ENCODE measurements at places on chromosomes 6 and 20.

DNA sequence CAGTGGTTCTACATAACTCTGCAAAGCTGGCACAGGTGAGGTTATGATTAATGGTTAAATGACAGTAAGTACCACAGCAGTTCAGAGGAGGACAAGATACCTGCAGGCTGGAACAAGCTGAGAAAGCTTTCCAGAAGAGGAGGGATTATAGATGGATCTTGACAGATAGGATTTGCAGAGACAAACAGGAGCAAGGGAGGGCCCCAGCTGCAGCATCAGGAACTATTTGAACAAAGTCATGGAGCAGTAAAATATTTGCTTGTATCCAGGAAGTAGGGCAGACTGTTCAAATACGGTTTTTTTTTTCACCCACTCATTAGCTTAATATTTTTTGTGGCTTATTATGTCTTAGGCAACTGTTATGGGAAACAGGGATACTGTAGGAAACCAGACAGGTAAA, 144.4 kb upstream of the MAN1A1 start:
- H3K27ac ChIP-seq: no peak overlapping the region
- no peaks in the 10 kb centered on the region for H3K36me3 ChIP-seq
- no peak for DNase-seq

DNA sequence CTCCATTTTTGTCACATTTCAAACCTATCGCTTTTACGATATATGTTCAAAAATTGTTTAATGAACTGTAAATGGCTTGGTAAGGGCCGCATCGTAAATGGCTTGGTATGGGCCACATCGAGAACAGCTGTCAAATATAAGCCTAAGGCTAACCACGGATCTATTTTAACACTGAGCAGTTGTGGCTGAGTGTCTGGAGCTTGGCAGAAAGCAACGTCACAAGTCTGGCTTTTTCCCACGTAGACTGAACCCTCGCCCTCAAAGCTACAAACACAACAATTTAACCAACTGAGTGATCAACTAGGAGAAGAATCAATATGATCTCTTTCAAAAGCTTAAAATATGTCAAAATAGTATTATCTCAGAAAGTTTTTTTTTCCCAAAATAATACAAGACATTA, 71.4 kb upstream of the PRSS16 start:
- H3K36me3 ChIP-seq: no peaks in the 10 kb centered on the region
- H3K27me3 ChIP-seq: peaks cover 12% of the 10 kb centered on the region
- no peaks in the 10 kb centered on the region for H3K4me1 ChIP-seq
- DNase-seq: peak; percentile 74
- H3K27ac ChIP-seq: no peak overlapping the region

GRCh38 chr6:20058121-20058905, 154.0 kb downstream of the MBOAT1 start:
- no peaks in the 10 kb centered on the region for H3K27me3 ChIP-seq
- no peak for DNase-seq
- no peaks in the 10 kb centered on the region for H3K36me3 ChIP-seq
- H3K27ac ChIP-seq: no peak overlapping the region
- no peak overlapping the region for H3K4me3 ChIP-seq

DNA sequence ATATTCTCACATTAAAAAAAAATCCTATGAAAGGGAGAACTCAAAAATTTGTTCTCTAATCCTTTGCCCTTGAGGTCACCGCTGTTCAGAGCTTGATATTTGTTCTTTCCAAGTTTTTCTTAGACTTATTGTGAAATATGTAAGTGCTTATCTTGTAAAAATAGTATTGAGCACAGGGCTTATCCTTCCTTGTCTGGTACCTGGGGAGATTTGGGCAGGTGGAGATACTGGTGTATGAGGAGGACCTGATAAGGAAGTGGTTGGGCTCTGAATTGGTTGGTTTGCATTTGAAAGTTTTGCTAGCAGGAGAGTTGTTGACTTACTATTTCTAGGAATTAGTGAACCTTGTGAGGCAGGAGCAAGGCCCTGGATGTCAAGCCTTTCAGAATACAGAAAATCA, 28.9 kb upstream of the ANKEF1 start:
- no peak for DNase-seq
- no peaks in the 10 kb centered on the region for H3K27me3 ChIP-seq
- no peak overlapping the region for H3K27ac ChIP-seq
- no peak overlapping the region for H3K4me3 ChIP-seq

DNA sequence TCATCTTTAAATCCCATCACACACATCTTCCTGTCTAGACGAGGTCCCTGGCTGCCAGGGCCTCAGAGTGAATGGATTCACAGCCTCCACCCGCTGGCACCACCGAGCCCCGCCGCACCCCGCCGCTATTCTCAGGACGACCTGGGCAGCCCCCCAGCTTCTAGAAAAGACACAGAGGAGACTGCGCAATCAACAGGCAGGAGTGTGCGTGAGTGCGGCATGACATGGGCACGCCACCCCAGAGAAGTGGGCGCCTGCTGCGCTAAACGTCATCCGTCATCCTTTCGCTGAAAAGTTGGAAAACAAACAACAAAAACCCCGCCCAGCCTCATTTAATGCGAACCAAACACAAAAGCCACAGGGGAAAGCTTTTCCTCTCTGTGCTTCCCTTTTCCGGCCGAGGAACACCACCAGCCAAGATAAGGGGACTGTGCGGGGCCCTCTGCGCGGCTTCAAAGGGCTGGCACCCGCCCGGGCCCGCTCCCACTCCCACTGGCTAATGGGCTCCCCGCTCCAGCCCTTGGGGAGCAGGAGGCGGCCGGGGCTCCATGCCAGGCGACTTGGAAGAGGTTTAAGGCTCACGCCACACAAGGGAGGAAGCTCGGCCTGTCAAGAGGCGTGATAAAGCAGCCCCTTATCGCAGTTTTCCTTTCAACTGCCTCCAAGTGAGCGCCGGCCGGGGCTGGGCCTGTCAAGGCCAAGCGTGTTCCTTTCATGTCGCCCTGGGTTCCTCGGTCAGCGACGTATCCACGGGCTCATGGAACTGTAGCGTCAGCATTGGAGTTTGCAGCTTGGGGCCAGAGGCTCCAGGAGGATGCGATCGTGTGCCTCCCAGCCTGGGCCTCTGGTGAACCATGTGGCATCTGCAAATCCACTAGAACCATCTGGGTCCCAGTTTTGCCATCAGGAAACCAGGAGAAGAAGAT, 50.1 kb downstream of the NFATC2 start:
- no peaks in the 10 kb centered on the region for H3K36me3 ChIP-seq
- no peak for DNase-seq
- H3K27me3 ChIP-seq: peaks cover 22% of the 10 kb centered on the region
- no peak overlapping the region for H3K4me3 ChIP-seq

DNA sequence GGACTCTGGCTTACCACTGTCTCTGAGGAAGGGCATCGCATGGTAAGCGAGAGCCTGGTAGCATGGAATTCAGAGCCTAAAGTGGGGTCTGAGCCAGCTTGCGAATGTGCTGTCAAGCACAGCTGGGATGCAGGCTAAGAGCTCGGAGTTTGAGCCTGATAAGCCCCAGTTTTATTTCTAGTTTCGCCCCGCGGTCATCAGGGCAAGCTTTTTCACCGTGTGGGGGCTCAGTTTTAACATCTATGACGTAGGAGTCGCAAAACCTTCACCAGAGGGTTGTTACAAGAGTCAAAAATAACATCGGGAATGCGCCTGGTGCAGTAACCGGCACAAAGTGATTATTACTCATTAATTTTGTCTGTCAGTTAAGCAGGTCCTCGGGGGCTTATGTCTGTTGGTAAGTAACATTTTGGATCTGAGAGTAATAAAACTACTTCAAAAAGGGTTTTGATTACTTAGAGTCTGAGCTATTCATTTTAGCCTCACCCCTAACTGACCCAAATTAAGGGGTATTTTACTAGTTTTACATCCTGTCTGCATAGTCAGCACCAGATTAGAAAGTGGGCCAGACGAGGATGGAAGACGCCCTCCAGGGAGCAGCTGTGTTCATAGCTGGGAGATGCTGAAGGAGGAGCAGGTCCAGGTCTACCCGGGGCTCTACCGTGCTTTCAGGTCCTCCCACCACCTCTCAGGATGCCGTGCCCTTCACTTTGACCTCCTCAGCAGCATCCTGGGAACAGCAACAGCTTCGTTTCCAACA, 29.7 kb downstream of the SLC22A23 start:
- H3K27me3 ChIP-seq: peaks cover 16% of the 10 kb centered on the region
- no peak overlapping the region for H3K4me3 ChIP-seq
- peaks cover 24% of the 10 kb centered on the region for H3K36me3 ChIP-seq
- DNase-seq: no peak

- H3K4me3 ChIP-seq: no peak overlapping the region
- no peaks in the 10 kb centered on the region for H3K36me3 ChIP-seq
- peaks cover 10% of the 10 kb centered on the region for H3K4me1 ChIP-seq
- H3K27me3 ChIP-seq: peaks cover 45% of the 10 kb centered on the region
Observed at GRCh38 chr20:64142590-64142989, 21.7 kb upstream of the MYT1 start.

- DNase-seq: no peak
- no peak overlapping the region for H3K27ac ChIP-seq
- H3K27me3 ChIP-seq: no peaks in the 10 kb centered on the region
- H3K4me3 ChIP-seq: no peak overlapping the region
- H3K4me1 ChIP-seq: no peaks in the 10 kb centered on the region
- no peaks in the 10 kb centered on the region for H3K36me3 ChIP-seq
Observed at GRCh38 chr6:142026471-142026870, 106.3 kb upstream of the GJE1 start.

- DNase-seq: no peak
- H3K36me3 ChIP-seq: no peaks in the 10 kb centered on the region
- no peaks in the 10 kb centered on the region for H3K4me1 ChIP-seq
Observed at GRCh38 chr6:163165922-163166321, 248.6 kb upstream of the QKI start.

GRCh38 chr20:48727226-48727625, 100.6 kb downstream of the PREX1 start:
- H3K36me3 ChIP-seq: no peaks in the 10 kb centered on the region
- DNase-seq: no peak
- peaks cover 37% of the 10 kb centered on the region for H3K4me1 ChIP-seq
- no peak overlapping the region for H3K27ac ChIP-seq

GRCh38 chr20:53611449-53611894, 17.8 kb upstream of the ZNF217 start:
- H3K27ac ChIP-seq: peak overlapping the region; percentile 78
- no peaks in the 10 kb centered on the region for H3K27me3 ChIP-seq
- H3K4me3 ChIP-seq: no peak overlapping the region
- H3K36me3 ChIP-seq: no peaks in the 10 kb centered on the region

DNA sequence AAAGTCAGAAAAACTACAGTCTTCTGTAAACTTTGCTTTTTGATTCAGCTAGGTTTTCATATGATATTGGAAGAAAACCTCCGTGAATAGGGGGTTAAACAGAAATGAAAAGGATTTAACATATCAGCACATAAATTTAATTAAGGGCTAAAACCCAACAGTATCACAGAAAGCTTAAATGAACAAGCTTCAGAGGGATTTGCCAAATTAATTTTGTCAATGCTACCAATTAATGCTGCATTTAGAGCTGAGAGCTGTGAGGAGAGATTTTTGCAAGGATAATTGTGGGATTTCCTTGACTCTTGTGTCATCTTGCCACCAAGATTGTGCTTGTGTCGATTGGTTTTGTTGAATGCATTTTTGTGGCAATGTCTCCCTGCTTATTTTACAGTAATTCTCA, 379.9 kb downstream of the CD109 start:
- H3K4me3 ChIP-seq: no peak overlapping the region
- H3K36me3 ChIP-seq: no peaks in the 10 kb centered on the region
- H3K4me1 ChIP-seq: no peaks in the 10 kb centered on the region
- H3K27me3 ChIP-seq: no peaks in the 10 kb centered on the region

GRCh38 chr6:86456821-86457220, 480.5 kb upstream of the HTR1E start:
- no peaks in the 10 kb centered on the region for H3K27me3 ChIP-seq
- no peaks in the 10 kb centered on the region for H3K4me1 ChIP-seq
- no peak overlapping the region for H3K4me3 ChIP-seq
- H3K36me3 ChIP-seq: no peaks in the 10 kb centered on the region
- H3K27ac ChIP-seq: no peak overlapping the region

GRCh38 chr6:56043761-56044160, 168.4 kb upstream of the BMP5 start:
- H3K36me3 ChIP-seq: no peaks in the 10 kb centered on the region
- peaks cover 6% of the 10 kb centered on the region for H3K4me1 ChIP-seq
- no peaks in the 10 kb centered on the region for H3K27me3 ChIP-seq
- no peak for DNase-seq

GRCh38 chr20:4117158-4117740, 101.9 kb upstream of the RNF24 start:
- H3K4me3 ChIP-seq: no peak overlapping the region
- H3K36me3 ChIP-seq: no peaks in the 10 kb centered on the region
- DNase-seq: no peak
- H3K27ac ChIP-seq: no peak overlapping the region
- H3K4me1 ChIP-seq: peaks cover 8% of the 10 kb centered on the region

DNA sequence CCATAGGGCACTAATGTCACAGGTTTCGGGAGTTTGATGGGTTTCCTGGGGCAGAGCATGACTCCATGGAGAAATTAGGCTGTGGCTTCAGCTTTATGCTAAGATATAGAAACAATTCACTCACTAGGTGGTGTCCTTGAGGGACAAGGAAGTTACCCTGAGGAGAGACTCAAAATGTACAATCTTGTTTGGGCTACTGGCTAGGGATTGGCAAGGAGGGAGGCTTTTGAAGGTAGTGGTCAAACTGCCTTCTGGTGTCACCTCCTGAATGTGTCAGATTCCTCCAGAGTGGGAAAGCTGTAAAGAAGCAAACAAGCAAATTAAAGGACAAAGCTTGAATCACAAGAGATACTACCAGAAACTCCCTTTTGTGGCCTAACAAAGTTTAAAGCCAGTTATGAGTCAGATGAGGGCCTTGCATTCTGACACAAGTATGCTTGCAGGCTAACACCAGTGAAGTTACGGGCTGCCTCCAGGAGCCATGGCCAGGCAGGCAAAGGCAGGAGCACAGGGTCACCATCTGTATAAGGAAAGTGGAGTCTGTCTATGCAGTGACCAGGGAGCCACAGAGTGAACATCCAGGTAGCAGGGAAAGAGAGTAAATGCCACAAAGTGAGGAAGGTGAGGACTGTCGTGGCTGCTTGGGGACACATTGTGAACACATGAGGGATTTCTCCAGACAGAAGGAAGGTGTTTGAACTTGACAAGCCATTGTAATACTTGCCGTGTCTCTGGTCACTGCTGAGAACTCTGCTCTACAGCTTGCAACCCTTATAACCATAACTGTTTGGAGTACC, 107.7 kb upstream of the DTNBP1 start:
- H3K4me1 ChIP-seq: peaks cover 6% of the 10 kb centered on the region
- H3K36me3 ChIP-seq: no peaks in the 10 kb centered on the region
- no peak overlapping the region for H3K4me3 ChIP-seq
- H3K27me3 ChIP-seq: no peaks in the 10 kb centered on the region
- H3K27ac ChIP-seq: no peak overlapping the region
- DNase-seq: peak; percentile 69

- H3K4me1 ChIP-seq: no peaks in the 10 kb centered on the region
- H3K36me3 ChIP-seq: peaks cover 5% of the 10 kb centered on the region
- DNase-seq: peak; percentile 90
- no peak overlapping the region for H3K27ac ChIP-seq
- no peaks in the 10 kb centered on the region for H3K27me3 ChIP-seq
- no peak overlapping the region for H3K4me3 ChIP-seq
Observed at GRCh38 chr6:89321131-89321970, 6.3 kb upstream of the GABRR2 start.

- H3K4me3 ChIP-seq: no peak overlapping the region
- H3K36me3 ChIP-seq: no peaks in the 10 kb centered on the region
- no peak for DNase-seq
- H3K27me3 ChIP-seq: peaks cover 68% of the 10 kb centered on the region
- H3K27ac ChIP-seq: no peak overlapping the region
Observed at GRCh38 chr20:761418-762381, 6.6 kb downstream of the SLC52A3 start.

- no peak for DNase-seq
- H3K27me3 ChIP-seq: peaks cover 8% of the 10 kb centered on the region
- H3K27ac ChIP-seq: no peak overlapping the region
Observed at GRCh38 chr20:34312024-34312460, 8.9 kb upstream of the AHCY start.

All from mesenchymal stem cell (in vitro differentiated cells and primary cell).